ENCODE measurements at places on chromosomes 16 and 17.

GRCh38 chr16:54050459-54051210 is 236.0 kb downstream of the IRX3 start:
- DNase-seq: peak; percentile 24

DNA sequence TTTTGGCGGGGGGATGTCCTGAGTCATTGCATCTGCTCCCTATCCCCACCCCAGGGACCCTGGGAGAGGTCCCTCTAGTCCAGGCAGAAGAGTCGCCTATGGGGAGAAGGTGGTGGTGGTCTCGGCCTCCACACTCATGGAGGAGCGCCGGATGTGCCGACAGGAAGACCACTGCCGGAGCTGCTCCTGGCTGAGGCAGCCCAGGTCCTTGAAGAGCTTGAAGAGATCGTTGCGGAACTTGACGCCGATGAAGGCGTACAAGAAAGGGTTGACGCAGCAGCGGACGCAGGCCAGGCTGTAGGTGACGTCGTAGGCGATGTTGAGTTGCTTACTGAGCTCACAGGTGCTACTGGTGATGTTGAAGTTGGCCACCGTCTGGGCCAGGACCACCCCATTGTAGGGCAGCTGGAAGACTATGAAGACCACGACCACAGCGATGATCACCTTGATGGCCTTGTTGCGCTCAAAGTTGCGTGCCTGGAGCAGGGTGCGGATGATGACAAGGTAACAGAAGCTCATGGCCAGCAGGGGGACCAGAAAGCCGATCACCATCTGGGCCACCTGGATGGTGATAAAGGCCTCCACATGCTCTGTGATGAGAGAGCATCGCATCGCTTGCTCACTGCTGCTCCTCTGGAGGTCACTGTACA is 10.5 kb downstream of the CCR7 start:
- DNase-seq: no peak

- peak; percentile 32 for DNase-seq
Observed at GRCh38 chr16:67311607-67312488, 14.7 kb downstream of the KCTD19 start.

GRCh38 chr16:26475596-26475995 is 591.1 kb upstream of the C16orf82 start:
- DNase-seq: no peak

DNA sequence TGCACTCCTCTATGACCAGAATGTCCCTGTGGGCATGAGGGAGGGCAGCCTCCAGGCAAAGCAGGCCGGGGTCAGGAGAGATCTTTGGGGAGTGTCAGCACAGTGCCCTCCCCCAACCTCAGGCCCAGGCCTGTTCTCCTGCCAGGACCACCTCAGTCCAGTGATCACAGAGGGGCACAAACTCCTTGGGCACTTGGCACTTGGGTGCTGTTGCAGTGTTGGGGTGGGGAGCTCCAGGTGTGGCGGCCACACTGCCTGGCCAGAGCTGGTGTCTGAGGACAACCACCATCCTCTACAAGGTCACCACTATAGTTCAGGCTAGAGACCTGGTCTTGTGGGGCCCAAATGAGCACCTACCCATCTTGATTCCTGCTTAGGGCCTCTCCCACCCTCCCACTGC is 37.2 kb downstream of the SMPD3 start:
- DNase-seq: no peak

- peak; percentile 41 for DNase-seq
Observed at GRCh38 chr17:63406689-63407330, 39.3 kb downstream of the CYB561 start.

- peak; percentile 79 for DNase-seq
Observed at GRCh38 chr17:40362696-40363110, 1.8 kb downstream of the GJD3 start.

GRCh38 chr17:62134397-62134796 is 69.3 kb upstream of the MED13 start:
- no peak for DNase-seq

DNA sequence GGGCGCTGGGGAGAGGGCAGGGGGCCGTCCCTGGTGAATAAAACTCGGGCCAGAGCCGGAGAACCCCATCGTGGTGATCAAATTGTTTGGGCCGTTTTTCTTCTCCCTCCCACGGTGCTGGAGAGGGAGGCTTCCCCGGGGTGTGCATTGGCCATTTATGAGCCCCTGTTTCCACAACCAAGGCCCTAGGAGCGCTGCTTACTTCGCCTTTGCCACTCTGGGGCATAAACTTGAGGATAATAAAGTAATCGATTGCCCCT is 544 bp downstream of the CCP110 start:
- no peak for DNase-seq

DNA sequence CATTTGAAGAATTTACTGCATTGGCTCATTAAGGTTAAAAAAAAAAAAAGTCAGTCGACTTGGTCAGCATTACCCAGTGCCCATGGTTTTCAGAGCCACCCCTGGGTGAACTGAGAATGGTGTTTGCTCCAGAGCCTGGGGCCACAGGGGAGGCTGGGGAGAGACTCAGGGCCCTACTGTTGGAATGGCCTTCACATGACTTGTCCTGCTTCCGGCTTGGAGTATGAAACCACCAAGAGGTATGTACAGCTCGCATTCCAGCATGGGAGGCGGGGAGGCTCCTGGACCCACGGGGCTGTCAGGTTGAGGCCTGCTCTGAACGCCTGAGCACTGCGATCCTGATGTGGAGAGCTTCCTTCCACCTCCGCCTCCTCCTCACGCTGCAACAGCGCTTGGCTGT is 36.8 kb downstream of the MSI2 start:
- DNase-seq: peak; percentile 21

- DNase-seq: no peak
Observed at GRCh38 chr16:51576498-51577195, 425.6 kb upstream of the SALL1 start.

- DNase-seq: no peak
Observed at GRCh38 chr16:53817117-53817755, 113.3 kb downstream of the FTO start.

GRCh38 chr17:44149750-44150329 is 8.1 kb downstream of the HROB start:
- no peak for DNase-seq

DNA sequence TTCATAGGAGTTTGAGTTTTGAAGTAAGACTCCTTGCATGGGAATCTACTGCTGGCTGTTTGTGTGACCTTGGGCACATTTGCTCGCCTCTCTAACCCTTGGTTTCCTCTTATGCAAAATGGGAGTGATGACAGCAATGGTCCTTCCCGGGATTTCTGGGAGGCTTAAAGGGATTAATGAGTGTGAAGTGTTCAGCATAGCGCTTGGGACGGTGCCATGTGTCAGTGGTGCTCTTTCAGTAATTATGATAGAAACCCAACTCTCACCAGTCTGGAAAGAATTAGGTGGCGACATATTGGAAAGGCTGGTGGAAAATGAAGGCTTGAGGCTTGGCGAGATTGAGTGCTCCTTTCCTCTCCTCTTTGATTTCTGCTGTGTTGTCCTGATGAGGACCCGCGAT is 429.2 kb upstream of the EEF2KMT start:
- no peak for DNase-seq

- DNase-seq: peak; percentile 65
Observed at GRCh38 chr17:81519284-81520020, 6.9 kb upstream of the ACTG1 start.

DNA sequence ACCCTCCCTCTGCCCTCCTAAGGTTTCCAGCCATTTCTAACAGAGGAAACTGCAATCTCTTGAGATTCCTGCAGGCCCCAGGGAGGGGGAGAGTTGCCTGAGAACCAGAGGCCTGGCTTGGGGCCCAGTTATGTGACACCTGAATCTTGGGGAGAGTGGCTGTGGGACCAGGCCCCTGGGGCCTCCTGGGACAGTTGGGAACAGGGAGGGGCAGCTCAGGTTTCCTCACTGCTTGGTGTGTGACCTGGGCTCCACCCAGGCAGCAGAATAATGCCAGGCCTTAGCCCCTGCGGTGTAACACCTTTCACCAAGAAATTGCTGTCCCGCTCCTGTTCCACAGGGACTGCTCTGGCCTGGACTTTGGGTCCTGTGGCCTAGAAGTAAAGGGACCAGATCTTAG is 44.3 kb upstream of the CRHR1 start:
- DNase-seq: no peak

- no peak for DNase-seq
Observed at GRCh38 chr16:10990378-10990777, 46.0 kb downstream of the CLEC16A start.

DNA sequence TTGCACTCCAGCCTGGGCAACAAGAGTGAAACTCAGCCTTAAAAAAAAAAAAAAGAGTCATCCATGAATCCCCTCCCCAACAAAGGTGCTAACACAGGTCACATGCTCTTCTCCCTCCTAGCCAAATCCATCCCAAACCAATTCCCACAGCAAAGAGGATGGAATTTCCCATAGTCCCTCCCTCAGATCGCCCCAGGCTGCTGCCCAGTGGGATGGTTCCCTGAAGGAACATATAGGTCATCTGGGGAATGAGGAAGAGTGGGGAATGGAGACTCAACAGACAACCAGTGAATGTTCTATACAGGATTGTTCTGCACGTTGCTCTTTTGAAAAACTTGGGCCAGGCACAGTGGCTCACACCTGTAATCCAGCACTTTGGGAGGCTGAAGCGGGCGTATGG is 18.2 kb downstream of the LGALS3BP start:
- DNase-seq: no peak

DNA sequence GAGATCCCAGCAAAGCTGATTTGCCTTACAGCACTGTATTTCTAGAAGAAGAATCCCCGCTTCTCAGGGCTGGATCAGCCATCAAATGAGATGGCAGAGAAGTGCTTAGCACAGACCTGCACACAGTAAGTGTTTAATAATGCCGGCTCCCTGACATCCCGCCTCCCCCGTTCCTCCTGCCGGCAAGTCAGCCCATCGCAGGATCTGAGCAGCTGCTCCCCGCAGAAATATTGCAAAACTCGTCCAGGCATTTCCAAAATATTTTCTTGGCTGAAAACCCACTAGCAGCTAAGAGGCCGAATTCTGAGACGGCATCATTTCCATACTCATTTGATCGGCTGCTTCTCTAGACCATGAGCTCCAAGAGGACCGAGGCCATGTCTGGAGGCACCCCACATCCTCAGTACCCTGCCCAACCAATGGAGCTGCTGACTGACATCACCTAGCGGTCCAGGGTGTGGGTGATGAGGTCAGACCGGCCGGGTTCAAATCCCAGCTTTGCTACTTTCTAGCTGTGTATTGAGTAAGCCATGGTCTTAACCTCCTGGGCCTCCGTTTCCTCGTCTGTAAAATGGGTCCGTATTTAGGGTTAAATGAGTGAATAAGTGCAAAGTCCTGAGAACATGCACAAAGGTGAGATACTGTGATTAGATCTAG is 251.5 kb downstream of the KATNIP start:
- DNase-seq: no peak

- DNase-seq: no peak
Observed at GRCh38 chr17:67868176-67868575, 42.9 kb downstream of the BPTF start.

- DNase-seq: no peak
Observed at GRCh38 chr17:71267668-71268067, 853.2 kb upstream of the SOX9 start.

DNA sequence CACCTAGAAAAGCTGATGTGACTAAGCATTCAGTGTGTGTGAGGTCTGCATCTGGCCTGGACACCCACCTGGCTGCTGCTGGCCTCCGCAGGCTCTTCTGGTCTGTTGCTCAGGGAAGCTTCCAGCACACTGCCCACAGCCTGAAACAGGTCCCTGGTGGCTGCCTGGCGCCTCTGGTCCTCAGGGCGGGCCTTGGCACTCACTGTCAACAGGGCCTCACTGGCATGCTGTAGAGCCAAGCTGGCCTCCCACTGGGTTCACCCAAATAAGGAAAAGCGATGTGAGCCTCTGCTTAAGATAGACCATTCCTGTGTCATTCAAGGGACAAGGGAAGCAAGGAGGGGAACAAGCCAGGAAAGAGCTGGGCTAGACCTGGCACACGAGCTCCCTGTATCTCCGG is 70.6 kb upstream of the BCO1 start:
- DNase-seq: no peak

DNA sequence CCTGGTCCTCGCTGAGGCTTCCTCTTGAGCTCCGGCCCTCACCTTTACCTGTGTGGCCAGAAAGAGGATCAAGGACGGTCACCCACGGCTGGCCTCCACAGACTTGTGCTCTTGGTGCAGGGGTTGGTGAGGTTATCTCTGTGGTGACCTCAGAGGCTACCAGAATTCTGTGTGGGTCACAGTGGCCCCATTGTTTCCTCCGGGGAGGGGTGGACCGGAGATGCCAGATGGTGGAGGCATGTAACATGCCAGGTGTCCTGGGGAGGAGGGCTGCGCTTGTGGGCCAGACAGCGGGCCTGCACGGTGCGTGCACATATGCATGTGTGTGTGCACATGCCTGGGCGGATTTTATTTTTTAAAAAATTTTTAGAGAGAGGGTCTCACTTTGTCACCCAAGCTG is 6.3 kb downstream of the SGCA start:
- DNase-seq: no peak

DNA sequence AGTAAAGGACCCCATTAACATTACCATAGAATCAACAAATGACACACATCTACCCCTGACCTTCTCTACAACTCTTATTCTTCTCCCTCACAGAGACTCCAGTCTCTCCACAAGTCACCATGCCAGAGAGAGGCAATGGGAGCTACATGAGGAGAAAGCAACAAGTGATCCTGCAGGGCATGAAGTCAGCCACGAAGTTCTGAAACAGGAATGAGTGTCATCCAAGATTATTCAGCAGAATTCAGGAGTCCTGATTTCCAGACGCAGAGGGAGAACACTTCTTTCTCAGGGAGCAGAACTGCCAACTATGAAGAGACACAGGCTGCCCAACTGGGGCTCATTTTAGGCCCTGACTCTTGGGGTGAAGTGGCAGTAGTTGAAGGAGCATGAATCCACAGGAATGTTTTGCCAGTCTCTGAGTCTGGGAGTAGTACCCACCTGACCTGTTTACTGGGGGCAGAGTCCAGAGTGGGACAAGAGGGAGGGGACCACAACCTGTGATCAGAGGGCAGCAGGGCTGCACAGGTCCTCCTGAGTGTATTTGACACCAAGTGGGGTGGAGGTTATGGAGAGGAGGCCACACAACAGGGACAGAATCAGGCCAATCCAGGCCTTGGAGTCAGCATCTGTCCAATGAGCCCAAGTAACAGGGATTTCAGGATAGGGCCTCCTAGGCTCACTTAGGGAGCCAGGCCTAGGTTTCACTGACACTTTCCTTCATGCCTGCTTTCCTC is 2.4 kb upstream of the MTMR4 start:
- no peak for DNase-seq

- peak; percentile 78 for DNase-seq
Observed at GRCh38 chr17:61400717-61401388, 1.2 kb downstream of the TBX2 start.

- no peak for DNase-seq
Observed at GRCh38 chr17:51372345-51373004, 112.1 kb downstream of the UTP18 start.

GRCh38 chr17:80539022-80539641 is 5.5 kb upstream of the RPTOR start:
- no peak for DNase-seq

Data from right kidney (tissue), 9 donors.